Hindlimb muscle (tissue), 1 donor: ENCODE measurements at places on chromosomes 12 and 14.

DNA sequence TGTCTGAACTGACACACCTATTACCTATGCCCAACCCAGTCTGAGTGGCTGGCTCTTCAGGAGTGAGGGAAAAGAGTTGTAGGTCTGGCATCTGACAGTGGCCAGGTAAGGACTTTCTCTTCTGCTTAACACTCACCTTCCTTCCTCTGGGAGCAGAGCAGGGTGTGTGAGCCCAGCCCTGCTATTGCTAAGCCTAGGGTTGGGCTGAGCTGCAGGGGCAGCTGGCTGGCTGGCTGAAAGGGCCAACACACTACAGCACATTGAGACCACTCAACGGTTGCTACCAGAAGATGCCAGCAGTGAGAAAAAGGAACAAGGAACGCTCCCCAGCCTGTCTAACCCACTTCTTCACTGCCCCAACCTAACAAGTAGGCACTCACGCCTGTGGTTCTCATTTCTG, 201.2 kb downstream of the DPF3 start:
- DNase-seq, result no peak

- DNase-seq, result no peak
Observed at GRCh38 chr12:85781766-85782165, 54.4 kb downstream of the RASSF9 start.

DNA sequence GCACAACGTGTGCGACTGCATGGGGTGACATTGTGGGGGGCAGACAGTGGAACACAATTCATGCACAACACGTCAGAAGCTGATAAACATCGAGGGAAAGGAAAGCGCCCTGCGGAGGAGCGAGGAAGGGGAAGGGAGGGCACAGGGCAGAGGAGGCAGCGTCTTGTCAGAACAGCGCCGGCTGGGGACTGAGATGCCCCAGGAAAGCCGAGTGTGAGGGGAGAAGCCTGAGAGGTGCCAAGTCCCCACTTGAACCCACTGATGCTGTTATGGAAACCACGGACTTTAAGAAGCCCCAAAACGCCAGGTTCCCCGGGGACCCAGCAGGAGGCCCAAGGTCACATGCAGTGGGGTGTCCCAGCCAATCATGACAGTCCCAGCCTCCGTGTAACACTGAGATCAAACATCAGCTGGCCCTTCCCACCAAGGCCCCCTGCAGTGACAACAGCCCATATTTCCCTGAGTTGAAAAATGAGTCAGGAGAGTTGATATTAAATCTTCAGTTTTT, 70.0 kb downstream of the GALNT9 start:
- DNase-seq, result no peak

- no peak for DNase-seq
Observed at GRCh38 chr12:53090554-53090953, 6.9 kb upstream of the IGFBP6 start.

- no peak for DNase-seq
Observed at GRCh38 chr12:104701756-104702155, 245.0 kb downstream of the CHST11 start.

DNA sequence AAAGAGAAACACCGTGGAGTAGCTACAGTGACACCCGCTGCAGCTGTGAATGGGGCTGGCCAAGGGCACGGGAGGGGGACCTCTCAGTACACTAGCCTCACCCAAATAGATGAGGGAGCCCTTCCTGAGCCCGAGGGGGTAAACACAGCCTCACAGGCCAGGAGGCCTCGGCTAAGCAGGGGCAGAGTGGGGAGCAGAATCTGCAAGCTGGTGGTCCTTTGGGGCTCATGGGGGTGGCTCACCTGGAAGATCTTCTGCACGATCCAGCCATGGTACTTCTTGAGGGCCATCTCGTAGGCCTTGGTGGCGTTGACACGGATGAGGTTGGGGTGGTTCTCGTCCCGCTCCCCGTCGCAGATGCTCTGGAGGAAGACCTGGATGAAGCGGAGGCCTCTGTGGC, 22.2 kb upstream of the TRPV4 start:
- DNase-seq, result no peak

DNA sequence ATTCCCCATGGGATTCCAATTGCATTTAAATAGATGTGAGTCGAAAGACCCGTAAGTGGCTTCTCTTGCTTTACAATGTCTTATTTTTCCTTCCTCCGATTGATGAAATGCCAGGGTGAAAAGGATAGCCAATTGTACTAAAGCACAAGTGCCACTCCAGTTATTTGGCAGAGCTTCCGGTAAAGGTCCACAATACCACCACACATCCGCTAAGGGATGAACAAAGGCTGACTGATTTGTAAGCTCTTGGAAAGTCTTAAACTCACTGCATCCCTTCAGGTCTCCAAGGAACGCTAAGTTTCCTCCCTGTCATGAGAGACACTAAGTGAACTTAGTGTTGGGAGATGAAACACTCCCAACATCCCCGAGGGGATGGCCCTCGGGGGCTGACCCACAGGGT, 21.2 kb upstream of the RNASE1 start:
- DNase-seq, result no peak

DNA sequence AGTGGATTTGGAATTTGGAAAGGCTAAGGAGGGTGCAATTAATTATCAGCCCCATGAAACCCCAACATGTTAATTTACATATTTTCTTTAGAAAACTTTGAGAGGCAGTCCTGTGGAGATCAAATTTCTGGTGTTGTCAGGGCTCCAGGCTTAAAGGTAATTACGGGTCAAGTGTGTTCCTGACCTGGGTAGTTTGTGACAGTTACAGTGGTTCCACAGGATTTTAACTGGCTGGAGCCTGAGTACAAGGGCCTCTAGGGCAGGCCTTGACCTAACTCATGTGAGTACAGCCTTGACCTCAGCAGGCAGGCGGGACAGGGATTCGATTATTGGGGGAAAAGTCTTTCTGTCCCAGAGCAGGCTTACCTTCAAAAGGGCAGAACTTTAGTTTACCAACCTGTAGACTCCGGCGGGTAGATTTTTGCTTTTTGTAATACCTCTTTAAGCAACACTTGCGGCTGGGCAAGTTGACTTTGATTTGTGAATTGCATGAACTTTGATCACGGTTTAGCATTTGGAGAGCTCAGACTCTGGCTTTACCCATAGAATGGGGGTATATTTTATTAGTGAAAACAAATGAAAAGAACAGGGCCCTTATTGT, 8.4 kb upstream of the PPTC7 start:
- DNase-seq, result no peak

GRCh38 chr12:44294649-44295048, 458.8 kb downstream of the TMEM117 start:
- no peak for DNase-seq
